ENCODE measurements at places on chromosomes 12 and 14.

DNA sequence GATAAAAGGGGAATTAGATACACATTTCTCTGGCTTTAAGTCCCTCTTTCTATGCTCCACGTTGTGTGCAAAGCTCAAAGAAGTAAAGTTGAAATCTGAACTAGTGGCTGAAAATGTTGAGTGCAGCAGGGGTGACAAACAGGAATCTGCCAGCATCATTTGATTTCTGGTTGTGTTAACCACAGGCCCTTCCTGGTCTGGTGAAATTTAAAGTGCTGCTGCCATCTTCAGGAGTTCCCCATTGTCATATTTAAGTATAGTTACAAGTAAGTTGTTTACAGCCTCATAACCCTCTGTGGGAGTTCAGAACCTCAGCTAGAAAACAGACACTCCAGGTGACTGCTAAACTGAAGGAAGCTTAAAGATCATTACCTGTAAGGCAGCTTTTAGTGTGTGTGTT lies 90.9 kb upstream of the CCDC196 start:
- no peak for DNase-seq

DNA sequence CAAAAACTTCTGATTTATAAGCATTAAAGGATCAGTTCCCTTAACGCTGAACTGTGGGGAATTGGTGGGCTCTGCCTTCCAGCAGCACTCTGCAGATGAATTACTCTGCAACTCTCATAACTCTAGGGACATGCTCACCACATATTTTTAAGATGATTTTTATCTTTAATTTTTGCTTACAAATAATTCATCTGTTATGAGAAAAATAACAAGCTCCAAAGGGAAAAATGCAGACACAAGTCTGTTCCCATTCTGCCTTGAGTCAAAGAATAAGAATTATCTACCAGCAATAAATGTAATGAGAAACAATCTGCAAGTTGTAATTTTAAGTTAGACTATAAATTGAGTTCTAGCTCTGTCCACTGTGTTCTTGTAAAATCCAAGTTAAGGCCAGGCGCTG lies 133.1 kb upstream of the MDM1 start:
- no peak for DNase-seq

- peak; percentile 33 for DNase-seq
Observed at GRCh38 chr14:91372671-91373495, 44.7 kb downstream of the CCDC88C start.

DNA sequence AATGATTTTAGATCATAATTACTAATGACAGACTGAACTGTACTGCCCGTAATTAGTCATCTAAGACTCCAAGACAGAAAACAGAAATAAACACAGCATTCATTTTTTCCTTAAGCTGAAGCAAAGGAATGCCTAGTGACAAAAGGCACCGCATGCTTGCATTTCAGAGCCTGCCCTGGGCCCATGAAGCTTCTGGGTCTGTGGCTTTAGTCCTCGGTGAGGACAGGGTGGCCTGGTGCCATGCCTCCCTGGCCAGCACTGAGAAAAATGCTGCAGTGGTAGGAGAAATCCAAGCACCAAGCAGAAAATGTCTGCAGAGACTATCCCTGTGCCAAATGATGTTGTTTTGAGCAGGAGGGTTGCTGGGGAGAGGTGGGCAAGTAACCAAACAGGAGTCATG lies 171.6 kb downstream of the CALM1 start:
- no peak for DNase-seq

DNA sequence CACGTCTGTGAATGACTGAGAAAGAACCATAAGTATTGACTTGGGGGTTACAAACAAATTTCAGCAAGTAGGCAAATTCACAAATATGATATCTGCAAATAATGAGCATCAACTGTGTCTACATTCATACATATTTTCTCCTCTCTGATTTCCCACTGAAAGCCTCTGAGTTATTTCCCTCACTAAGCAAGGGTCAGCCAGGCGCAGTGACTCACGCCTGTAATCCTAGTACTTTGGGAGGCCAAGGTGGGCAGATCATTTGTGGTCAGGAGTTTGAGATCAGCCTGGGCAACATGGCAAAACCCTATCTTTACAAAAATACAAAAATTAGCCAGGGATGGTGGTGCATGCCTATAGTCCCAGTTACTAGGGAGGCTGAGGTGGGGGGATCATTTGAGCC lies 80.8 kb downstream of the SLC25A21 start:
- no peak for DNase-seq

DNA sequence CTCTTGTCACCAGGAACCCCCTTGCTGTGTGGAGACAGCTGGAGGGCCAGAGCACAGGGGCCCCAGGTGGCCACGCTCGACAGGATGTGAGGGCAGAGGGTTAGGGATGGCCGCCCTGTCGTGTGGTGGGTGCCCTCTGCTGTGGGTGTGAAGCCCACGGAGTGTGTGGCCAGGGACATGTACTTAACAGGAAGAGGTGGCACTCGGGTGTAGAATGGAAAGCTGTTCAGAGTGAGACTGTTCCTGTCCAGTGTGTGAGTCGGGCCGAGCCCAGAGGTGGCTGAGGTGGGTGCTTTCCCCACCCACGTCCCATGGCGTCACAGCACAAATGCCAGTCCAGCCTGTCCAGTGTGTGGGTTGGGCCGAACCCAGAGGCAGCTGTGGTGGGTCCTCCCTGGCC lies 47.1 kb downstream of the FBRSL1 start:
- no peak for DNase-seq

- no peak for DNase-seq
Observed at GRCh38 chr12:49675137-49675536, 32.1 kb downstream of the FMNL3 start.

DNA sequence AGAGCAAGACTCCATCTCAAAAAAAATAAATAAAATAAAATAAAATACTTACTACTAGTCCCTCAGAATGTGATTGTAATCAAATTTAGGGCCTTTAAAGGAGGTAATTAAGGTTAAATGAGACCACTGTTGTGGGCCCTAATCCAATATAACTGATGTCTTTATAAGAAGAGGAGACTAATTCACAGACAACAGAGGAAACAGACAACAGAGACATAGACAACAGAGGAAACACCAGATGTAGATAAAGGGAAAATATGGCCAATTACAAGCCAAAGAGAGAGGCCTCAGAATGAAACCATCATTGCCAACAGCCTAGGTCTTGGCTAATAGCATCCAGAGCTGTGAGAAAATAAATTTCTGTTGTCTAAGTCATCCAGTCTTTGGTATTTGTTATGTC lies 669.0 kb upstream of the FOXG1 start:
- DNase-seq: no peak

- DNase-seq: no peak
Observed at GRCh38 chr12:62268956-62269355, 8.8 kb downstream of the USP15 start.

DNA sequence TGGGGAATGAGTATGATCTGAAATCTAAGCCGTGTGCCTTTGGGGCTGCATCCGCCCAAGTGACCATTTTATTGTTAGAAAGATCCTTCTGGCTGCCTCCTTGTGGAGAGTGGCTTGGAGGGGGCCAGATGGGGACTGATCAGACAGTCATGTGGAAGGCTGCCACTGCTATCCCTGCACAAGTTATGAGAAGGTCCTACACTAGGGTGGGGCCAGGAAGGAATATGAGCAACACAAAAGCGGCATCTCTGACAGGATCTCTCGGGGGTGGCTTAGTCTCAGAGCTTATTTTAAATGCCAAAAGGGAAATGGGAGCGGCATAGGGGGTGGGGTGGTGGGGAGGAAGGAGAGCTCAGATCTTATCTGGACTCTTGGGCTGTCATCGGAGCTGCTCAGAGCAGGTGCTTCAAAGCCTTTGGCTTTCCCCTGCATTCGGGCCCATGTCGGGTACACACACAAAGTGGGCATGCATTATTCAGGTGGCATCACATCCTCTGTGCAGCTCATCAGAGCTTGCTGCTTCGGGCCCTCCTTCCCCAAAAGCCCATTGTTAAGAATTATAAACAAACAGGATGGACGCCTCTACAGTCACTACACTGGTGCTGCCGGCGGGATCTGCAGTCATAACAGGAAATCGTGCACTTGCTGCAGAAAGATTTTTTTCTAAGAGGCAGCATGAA lies 805.4 kb downstream of the VRK1 start:
- DNase-seq: peak; percentile 65

DNA sequence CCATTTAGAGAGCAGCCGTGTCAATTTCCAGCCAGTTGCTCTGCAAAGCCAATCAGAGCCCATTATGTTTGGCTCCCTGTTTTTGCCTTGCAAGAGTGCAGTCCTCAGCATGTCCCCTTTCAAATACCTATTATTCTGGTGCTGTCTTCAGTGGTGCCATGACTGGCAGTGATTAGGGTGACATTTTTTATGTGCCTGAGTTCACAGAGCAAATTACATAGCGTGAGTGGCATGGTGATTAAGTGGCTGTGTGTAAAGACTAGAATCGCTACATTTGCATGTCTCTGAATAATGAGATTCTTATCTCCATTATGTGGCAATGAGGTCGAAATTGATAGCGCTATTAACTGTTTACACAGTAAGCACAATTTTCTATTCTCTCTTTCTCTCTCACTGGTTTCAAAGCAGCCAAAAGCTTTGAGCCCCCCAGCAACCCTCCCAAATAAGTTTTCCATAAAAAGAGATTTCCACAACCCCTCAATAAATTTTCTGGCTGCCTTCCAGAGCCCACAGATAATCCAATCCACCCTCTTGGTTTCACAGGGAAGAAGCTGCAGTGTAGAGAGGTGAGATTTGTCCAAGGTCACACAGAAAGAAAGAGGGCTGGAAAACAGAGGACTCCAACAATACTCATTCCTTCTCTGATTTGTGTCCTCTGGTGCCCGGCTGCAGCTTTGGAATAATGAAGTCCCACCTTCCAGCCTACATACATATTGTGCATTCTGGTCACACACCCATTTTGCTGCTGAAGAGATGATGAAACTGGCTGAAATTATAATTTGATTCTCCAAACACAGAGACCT lies 58.8 kb upstream of the NUDT4 start:
- no peak for DNase-seq

DNA sequence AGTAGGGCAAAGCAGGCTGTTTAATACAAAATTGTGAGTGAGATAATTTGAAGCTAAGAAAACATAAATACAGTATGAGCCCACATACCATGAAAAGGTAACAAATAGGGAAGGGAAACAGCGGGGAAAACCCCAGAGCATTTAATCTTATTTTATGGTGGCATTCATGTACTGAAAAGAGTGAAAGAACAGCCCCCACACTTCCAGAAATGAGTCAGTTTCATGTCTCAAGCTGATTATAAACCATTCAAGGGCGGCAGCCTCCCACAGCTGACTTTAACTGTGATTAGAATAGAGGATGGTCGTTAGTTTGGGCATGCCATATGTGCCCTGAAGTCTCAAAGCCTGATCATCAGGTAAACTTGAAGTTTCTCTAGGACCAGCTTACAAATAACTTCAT lies 64.5 kb downstream of the FOXG1 start:
- DNase-seq: no peak

DNA sequence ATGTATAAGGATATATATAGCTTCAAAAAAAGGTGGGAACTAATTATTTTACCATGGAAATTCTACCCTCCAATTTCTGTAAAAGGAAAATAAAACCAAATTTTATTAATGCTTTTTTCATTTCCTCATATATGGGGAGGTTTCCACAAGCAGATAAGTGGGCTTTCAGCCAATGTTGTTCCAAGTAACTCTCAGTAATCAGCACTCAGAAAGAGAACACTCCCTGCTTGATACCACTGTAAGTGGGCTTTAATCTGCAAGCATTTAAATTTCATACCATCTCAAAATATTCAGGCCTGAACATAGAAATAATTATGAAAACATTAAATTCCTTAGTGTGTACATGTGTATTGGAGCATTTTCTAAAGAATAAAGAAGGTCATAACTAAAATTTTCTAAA lies 827.6 kb downstream of the C12orf50 start:
- no peak for DNase-seq

- no peak for DNase-seq
Observed at GRCh38 chr12:78260976-78261375, 430.3 kb downstream of the NAV3 start.

GRCh38 chr12:126483145-126484068 lies 1418.2 kb downstream of the AACS start:
- DNase-seq: no peak

GRCh38 chr12:41743835-41744234 lies 400.8 kb downstream of the GXYLT1 start:
- DNase-seq: no peak

GRCh38 chr12:118970856-118971255 lies 10.5 kb upstream of the SRRM4 start:
- DNase-seq: no peak

DNA sequence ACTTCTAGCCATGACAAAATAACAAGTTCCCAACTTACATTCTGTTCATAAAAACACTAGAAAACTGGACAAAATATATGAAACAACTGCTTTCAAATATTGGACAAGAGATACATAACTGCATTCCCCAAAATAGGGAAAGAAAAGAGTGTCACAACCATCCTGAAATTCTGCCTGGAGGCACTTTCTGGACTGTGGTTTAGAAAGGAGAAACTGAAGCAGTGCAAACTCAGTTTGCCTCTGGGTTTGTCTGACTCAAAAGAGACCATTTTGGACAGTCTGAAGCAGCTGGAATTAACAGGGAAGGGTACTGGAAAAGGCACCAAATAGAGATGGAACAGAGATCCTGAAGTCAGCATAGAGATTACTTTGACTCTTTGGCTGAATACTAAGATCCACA lies 11.3 kb upstream of the SYT1 start:
- no peak for DNase-seq

DNA sequence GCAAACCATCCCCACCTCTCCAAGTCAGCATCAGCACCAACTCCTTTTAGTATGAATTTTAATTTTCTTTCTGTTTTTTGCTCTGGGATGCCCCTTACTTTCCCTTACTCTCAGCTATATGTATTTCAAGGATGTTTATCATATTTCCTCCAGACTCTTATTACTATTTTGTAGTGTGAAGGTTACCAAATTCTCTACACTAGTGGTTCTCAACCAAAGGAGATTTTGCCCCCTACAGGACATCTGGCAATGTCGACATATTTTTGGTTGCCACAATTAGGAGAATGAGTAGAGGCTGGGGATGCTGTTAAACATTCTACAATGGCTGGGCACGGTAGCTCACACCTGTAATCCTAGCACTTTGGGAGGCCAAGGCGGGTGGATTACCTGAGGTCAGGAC lies 29.1 kb upstream of the SOS2 start:
- DNase-seq: no peak

DNA sequence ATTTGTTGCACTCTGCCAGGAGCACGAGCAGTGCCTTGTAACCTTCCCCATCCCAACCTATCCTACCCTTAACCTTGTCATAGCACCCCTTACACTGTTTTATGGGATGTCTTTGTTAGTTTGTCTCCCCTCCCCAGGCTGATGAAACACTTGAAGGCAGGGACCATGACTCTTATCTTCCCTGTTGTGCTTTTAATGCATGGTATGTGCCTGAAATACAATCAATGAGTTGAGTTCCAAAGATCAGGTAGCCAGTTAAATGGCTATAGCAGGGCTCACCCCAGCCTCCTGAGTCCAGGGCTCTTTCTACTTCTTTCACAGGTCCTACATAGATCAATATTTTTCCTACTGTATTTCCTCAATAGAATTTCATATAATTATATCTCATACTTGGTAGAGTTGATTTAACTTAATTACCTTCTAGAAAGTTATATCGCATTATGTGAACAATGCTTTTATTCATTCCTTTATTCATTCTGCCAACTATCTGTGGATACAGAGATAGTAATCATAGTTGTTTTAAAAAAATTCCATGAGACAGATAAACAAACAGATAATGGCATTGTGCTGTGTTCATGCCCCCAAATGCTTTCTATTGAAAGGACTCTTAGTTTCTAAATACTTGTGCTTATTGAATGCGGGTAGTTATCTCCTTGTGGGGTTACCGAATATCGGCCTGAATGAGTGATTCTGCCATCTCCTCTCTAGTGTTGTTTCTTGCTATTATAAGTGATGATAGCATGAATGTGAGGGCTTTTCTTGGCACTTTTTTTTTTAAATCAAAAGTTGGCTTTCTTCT lies 347.4 kb downstream of the NPAS3 start:
- DNase-seq: no peak

GRCh38 chr12:99985129-99985570 lies 414 bp upstream of the ANKS1B start:
- DNase-seq: no peak
